ENCODE measurements at places on chromosomes 5 and 9. TPM values are rescaled to one million over a fixed set of nuclear protein-coding genes. Genes with fewer than 3 reads are reported as not detected.

PTPRD gene
- total RNA-seq = 8.1 TPM

SOWAHA gene
- total RNA-seq = 0.32 TPM

SV2C gene
- not detected for total RNA-seq

TAF11L6 gene
- not detected for total RNA-seq

MELK gene
- 46.8 TPM for total RNA-seq

TTC16 gene
- 0.16 TPM for total RNA-seq

SOX30 gene
- not detected for total RNA-seq

SLC36A3 gene
- total RNA-seq = not detected

SPATA31C1 gene
- total RNA-seq = not detected

SKIC3 gene
- 70.5 TPM for total RNA-seq

F2RL2 gene
- 4.0 TPM for total RNA-seq

CDC25C gene
- total RNA-seq = 17.2 TPM

IFNA13 gene
- total RNA-seq = not detected

TMEM252 gene
- total RNA-seq = not detected

YTHDC2 gene
- 15.1 TPM for total RNA-seq

CPEB4 gene
- total RNA-seq = 18.9 TPM

PCDHA12 gene
- total RNA-seq = 2.8 TPM

TTC33 gene
- total RNA-seq = 17.0 TPM

SURF2 gene
- 88.1 TPM for total RNA-seq

OLFML2A gene
- total RNA-seq = 7.7 TPM

GALNT12 gene
- 5.4 TPM for total RNA-seq

INSL6 gene
- not detected for total RNA-seq

RHOBTB3 gene
- total RNA-seq = 54.3 TPM

RXRA gene
- total RNA-seq = 7.9 TPM

ADGRD2 gene
- not detected for total RNA-seq

ROR2 gene
- not detected for total RNA-seq

ARAP3 gene
- total RNA-seq = 17.0 TPM

SLC23A1 gene
- total RNA-seq = not detected

FGFR4 gene
- total RNA-seq = 9.3 TPM

PLEKHG4B gene
- 0.83 TPM for total RNA-seq

BHMT gene
- not detected for total RNA-seq

SLC34A1 gene
- 0.61 TPM for total RNA-seq

RNF130 gene
- 35.6 TPM for total RNA-seq

ZMAT2 gene
- total RNA-seq = 54.2 TPM

CCL28 gene
- total RNA-seq = 12.3 TPM

GHR gene
- 1.4 TPM for total RNA-seq

CCDC112 gene
- total RNA-seq = 15.2 TPM

EFNA5 gene
- total RNA-seq = 4.3 TPM

AQP3 gene
- total RNA-seq = 2.7 TPM

SLCO6A1 gene
- total RNA-seq = not detected

PCDHB2 gene
- total RNA-seq = 11.2 TPM

CHSY3 gene
- total RNA-seq = 4.0 TPM

MARCOL gene
- not detected for total RNA-seq

SELENOP gene
- not detected for total RNA-seq

AIF1L gene
- total RNA-seq = 30.1 TPM

PRDM9 gene
- total RNA-seq = 0.41 TPM

LCP2 gene
- total RNA-seq = 1.1 TPM

IRGM gene
- total RNA-seq = not detected

SLC45A2 gene
- 0.49 TPM for total RNA-seq

FLT4 gene
- 0.03 TPM for total RNA-seq

RBM18 gene
- 11.7 TPM for total RNA-seq

ECSCR gene
- total RNA-seq = not detected

RABGAP1 gene
- 23.4 TPM for total RNA-seq

SHOC1 gene
- 0.08 TPM for total RNA-seq

ZBTB26 gene
- total RNA-seq = 3.1 TPM

TBC1D13 gene
- total RNA-seq = 12.6 TPM

PROB1 gene
- 0.79 TPM for total RNA-seq

PCDHGA2 gene
- total RNA-seq = 1.0 TPM

PTPN3 gene
- 5.5 TPM for total RNA-seq

All from A375 (cell line).